ENCODE measurements at places on chromosomes 4 and X.
A peak's percentile ranks its signal among the peaks of the same experiment; 100 is the strongest.

GRCh38 chrX:131046596-131046995 is 11.6 kb upstream of the ARHGAP36 start:
- DNase-seq, result no peak

- DNase-seq, result peak; percentile 12
Observed at GRCh38 chrX:103585411-103586313, at the start of gene TCEAL4. TCEAL4 (plus strand) TSS chrX:103585515; CDS start chrX:103586676, 1,161 bp downstream.

- no peak for DNase-seq
Observed at GRCh38 chr4:88938138-88938537, 118.8 kb downstream of the FAM13A start.

GRCh38 chr4:126710935-126711334 is 921.8 kb upstream of the INTU start:
- DNase-seq, result no peak

DNA sequence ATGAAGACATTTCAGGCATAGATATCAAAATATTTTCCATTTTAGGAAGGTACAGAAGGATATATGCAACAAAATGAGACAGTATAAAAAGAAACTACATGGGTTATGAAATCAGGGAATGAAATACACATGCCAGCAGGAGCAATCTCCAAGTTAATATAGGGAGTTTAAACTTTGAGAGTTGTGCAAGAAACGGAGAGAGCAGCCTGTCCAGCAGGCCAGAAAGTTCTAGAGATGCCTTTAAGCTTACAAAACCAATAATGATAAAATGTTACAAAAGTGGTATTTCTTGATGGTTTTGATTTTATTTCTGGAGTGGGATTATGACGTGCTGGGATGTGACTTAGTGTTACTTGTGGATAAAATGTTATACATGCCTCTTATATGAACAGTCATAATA is 2047.9 kb downstream of the ARAP2 start:
- DNase-seq, result no peak
